ENCODE measurements at places on chromosomes 4 and X. TPM values are rescaled to one million over a fixed set of nuclear protein-coding genes. Genes with fewer than 3 reads are reported as not detected.
A peak's percentile ranks its signal among the peaks of the same experiment; 100 is the strongest.

- no peak for DNase-seq
Observed at GRCh38 chr4:99821918-99822503, 5.4 kb downstream of the DAPP1 start.

DNA sequence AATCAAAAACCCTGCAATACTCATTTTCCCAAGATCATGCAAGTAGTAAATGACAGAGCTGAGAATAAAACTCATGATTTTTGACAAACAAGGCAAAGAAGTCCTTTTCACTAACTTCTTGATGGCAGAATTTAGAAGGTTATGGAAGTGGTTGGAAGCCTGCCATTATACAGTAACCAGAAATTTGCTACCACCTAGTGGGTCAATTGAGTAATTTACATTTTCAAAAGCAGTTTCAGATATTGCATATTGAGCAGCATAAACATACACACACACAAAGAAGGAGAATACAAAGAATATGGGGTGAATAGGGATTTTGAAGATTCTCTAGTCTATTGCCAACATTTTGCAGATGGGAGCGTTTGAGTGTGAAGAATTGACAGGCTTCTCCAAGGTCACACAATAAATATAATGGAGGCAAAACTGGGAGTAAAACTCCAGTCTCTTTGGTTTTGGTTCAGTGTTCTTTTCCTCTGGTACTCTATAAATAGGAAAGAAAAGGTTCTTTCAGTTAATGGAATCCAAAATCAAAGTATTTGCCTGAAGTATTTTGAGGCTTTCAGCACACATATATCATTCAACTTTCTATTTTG, 70.2 kb downstream of the GC start:
- peak; percentile 9 for DNase-seq

The PRSS12 gene
- 1.6 TPM for total RNA-seq

DNA sequence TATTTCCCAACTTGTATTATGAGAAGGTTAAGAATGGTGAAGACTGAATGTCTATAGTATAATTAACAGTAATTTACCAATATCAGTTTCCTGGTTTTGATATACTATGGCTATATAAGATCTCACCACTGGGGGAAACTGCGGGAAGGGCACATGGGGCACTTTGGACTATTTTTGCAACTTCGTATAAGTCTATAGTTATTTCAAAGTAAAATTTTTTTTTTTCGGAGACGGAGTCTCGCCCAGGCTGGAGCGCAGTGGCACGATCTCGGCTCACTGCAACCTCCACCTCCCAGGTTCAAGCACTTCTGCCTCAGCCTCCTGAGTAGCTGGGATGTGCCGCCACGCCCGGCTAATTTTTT, 46.1 kb downstream of the CXorf58 start:
- no peak for DNase-seq

DNA sequence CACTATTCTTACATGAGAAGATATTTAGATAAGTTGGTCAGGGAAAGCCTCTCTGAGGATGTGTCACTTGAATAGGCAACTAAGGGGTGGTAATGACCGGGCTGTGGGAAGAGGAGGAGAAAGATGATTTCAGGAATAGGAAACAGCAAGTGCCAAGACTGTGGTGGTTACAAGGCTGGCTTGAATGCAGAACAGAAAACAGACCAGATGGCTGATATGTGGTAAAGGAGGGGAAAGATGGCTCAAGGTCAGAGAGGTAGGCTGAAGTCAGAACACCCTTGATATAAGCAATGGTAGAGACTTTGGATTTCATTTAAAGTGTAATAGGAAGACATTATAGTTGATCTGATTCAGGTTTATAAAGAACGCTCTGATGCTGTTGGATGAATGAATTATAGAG, 15.0 kb downstream of the TLR7 start:
- DNase-seq, result no peak

DNA sequence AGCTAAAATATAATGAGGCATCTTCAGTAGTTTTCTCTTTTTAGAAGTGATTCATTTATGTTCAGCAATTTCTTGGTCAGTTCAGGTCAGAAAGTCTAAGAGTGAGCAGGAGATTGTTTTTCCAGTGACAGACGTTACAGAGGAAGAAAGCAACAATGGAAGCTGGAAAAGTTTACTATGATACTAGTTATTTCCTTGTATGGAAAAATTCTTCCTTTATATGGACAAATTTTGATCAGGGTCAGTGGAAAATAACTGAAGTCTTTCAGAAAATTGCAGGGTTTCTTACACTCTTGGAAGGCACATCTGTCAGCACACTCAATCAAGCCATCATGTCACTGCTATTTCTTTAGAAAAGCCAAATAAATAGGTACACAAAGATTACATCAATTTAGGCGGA, 1120.7 kb downstream of the FAT4 start:
- DNase-seq, result no peak

DNA sequence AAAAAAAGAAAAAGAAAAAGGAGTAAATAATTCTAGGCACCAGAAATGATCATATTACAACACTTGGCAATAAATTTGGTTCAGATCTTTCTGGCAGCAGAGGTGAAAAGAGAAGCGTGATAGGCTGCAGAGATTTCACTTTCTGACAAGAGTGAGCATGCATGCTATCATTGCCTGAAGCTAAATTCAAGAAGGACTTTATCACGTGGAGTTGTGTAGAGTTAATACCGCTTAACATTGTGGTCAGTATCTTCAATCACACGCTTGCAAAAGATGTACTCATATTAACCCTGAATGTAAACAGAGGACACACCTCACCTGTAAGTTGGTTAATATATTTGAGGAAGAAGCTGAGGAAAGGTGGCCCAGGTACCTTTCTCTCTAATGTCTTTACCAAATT, 31.4 kb upstream of the RBPJ start:
- DNase-seq, result no peak

Measured in kidney epithelial cell (primary cell).